ENCODE measurements at places on chromosomes 5 and 9.

- DNase-seq = no peak
Observed at GRCh38 chr9:96618209-96619123, 1.2 kb downstream of the CDC14B start.

DNA sequence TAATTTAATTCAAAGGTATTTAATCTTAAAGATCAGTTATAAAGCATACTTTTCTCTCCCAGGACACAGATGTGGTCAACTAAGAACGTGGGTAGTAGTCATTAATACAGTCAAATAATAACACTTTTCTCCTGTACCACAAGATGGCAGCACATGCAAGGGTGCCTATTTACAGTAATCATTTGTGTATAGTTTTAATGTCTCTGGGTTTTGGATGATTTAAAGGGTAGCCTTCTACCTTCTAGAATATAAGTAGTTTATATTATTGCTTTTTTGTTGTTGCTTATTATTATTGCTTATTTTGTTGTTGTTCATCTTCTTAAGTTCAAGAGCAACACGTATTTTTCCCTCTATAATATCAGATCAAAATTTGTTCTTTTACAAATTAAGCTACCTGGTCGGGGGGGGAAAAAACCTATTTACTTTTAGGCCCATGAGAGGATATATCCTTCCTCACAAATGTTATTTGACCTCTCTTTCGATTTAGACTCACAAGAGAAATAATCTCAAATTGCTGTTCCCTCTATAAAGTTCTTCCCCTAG is 59.6 kb upstream of the SLC27A6 start:
- DNase-seq = no peak

GRCh38 chr9:109419531-109419930 is 78.6 kb downstream of the PTPN3 start:
- no peak for DNase-seq

DNA sequence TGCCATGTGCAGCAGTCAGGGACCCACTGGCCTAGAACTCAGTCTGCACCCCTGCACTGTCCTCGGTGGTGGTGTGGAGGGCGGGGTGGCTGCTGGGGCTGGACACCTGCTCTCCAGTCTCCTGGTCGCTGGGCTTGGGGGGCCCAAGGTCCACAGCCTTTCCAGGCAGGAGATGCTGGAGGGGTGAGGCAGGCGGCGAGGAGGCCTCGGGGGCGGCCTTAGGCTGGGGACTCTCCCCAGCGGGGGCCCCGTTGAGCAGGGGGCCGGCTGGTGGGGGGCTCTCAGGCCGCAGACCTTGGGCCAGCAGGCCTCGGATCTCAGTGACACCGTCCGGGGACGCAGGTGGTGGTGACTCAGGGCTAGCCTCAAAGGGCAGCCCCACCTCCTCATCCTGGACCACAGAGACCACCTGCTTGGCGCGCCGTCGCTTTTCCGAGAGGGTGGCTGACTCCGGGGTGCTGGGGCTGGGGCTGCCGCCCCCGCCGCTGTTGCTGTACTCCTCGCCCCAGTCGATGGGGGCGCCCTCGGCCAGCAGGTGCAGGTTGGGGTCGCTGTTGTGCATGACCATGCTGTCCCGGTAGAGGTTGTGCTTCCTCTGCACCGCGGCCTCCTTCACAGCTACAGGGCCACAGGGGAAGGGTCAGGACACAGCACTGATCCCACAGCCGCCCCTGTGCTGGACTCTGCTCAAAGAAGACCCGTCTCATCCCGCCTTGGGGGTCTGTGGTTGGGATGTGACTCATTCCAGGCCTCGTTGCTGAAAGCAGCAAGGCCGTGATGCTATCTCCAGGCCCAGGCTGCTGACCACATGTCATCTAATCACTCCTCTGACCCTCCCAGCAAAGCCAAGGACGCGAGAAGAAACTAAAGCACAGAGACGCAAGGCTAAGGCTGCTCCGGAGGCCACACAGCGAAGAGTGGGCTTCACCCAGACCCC is 55.8 kb downstream of the LRSAM1 start:
- DNase-seq = no peak

- DNase-seq = no peak
Observed at GRCh38 chr5:89816038-89816437, 593.5 kb downstream of the CETN3 start.

GRCh38 chr9:70951749-70952727 is 169.4 kb downstream of the TRPM3 start:
- DNase-seq = no peak
